CD4-positive, alpha-beta T cell (primary cell): ENCODE measurements at places on chromosomes 13 and 19. TPM values are rescaled to one million over a fixed set of nuclear protein-coding genes. Genes with fewer than 3 reads are reported as not detected.

- DNase-seq, result no peak
These were observed 125.0 kb downstream of the VWA8 start for GRCh38 chr13:41835871-41836270.

DNA sequence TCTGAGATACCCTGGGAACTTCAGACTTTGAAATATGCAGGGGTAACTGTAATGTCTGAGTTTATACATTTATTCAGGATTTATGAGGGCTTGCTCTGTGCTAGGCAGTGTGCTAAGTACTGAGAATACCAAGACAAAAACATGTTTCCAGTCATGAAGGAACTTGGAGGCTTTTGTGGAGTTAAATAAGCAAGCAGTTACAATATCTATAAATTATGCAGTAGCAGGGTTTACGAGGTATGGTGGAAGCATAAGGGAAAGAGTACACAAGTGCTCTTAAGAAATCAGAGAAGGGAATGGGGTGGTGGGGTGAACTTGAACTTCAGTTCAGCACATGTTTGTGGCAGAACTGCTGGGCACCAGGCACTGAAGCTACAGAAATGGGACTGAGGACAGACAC, 28.0 kb downstream of the MAB21L1 start:
- DNase-seq, result no peak

GRCh38 chr13:71124230-71124629, 742.8 kb downstream of the DACH1 start:
- DNase-seq, result no peak

- no peak for DNase-seq
These were observed 9.2 kb upstream of the WASF3 start for GRCh38 chr13:26548205-26548765.

DNA sequence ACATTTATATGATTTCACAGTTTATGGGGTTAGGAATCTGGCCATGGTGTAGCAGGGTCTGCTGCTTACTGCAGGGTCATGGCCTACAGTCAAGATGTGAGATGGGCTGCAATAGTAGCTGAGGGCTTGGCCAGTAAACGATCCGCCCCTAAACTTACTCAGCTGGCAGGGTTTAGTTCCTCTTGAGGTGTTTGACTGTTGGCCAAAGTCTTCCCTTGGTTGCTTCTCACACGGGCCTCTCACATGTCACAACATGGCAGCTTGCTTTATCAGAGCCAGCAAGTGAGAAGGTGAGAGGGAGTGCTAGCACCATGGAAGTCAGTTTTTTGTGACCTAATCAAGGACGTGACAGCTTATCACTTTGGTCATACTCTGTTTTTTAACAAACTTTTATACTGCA, 77.1 kb downstream of the DNAJC3 start:
- DNase-seq, result no peak

- DNase-seq, result peak; percentile 18
These were observed 7.0 kb downstream of the CAB39L start for GRCh38 chr13:49436890-49437289.

GRCh38 chr19:2478278-2478755, 2.4 kb downstream of the GADD45B start:
- peak; percentile 59 for DNase-seq

DNA sequence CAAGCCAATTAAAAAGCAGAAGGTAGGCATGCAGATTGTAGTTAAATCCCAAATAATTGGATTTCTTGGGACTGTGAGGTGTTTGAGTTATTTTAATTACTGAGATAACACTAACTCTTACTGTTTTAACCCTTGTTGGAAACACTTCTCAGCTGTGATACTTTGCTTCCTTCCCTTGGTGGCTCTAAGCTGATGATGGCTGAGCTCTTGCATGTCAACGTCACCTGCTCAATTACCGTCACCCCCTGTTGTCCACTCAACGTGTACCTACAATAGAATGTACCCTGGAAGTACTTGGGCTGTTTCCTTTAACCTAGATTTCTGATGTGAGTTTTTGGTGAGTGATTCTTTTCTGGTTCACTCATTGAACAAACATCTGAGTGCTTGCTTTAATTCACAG, 303.4 kb downstream of the SLC7A1 start:
- no peak for DNase-seq

- DNase-seq, result no peak
These were observed 45.7 kb upstream of the ZNF730 start for GRCh38 chr19:23071147-23071511.

GRCh38 chr13:100646030-100646673, 28.4 kb downstream of the TMTC4 start:
- no peak for DNase-seq

DNA sequence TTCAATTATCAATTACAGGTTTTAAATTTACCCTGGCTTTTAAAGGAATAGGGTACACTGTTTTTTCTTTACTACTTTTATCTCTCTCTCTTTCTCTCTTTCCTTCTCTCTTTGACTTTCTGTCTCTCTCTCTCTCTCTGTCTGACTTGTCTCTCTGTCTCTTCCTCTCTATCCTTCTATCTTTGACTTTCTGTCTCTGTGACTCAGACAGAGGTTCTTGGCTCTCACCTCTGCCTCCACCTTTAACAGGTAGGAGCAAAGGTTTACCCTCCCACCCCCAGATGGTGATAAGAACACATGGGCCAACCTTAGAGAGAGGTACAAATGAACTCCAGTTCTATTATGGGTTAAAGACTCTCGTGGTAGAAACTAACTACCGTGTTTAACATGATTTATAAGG, 20.3 kb upstream of the FAM124A start:
- DNase-seq, result no peak

- DNase-seq, result no peak
These were observed 107.9 kb downstream of the GGACT start for GRCh38 chr13:100480676-100481075.

DNA sequence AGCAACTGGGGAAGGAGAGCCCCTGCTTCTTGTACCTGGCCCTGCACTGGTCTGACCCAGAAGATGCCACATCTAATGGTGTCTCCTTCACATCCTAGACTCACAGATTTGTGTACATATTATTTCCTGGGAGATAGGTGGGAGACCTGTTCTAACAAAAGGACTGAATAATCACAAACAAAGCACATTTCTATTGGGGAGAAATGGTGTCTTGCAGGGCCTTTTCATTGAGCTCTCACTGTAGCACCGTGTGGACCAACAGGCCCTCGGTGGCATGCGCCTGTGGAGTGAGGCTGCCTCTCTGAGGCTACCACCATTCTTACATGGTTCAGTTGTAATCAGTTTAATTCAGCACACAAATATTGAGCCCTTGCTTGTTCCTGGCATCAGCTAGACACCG, 989 bp upstream of the SACS start:
- no peak for DNase-seq

GRCh38 chr13:106433066-106433465, 102.4 kb downstream of the EFNB2 start:
- no peak for DNase-seq

DNA sequence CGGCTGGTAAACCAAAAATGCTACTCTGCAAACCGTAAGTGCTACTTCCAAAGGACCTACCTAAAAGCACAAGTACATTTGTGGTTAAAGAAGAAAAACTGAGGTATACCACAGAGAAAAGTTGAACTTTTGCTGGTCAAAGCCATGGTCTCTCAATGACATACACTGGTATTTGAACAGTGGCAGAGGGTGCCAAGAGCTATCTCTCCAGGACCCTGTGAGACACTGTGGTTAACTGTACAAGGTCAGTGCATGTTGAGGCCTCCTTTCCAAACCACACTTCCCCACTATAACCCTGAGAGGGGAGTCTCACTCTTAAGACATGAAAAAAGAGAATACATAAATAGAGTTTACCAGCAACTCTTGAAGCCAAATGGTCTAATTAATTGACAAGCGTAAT, 49.5 kb downstream of the COL4A1 start:
- no peak for DNase-seq

- DNase-seq, result no peak
These were observed 5.4 kb upstream of the ARGLU1 start for GRCh38 chr13:106573284-106573846.

- DNase-seq, result no peak
These were observed 6.8 kb upstream of the UBE2L5 start for GRCh38 chr13:30415430-30416030.

DNA sequence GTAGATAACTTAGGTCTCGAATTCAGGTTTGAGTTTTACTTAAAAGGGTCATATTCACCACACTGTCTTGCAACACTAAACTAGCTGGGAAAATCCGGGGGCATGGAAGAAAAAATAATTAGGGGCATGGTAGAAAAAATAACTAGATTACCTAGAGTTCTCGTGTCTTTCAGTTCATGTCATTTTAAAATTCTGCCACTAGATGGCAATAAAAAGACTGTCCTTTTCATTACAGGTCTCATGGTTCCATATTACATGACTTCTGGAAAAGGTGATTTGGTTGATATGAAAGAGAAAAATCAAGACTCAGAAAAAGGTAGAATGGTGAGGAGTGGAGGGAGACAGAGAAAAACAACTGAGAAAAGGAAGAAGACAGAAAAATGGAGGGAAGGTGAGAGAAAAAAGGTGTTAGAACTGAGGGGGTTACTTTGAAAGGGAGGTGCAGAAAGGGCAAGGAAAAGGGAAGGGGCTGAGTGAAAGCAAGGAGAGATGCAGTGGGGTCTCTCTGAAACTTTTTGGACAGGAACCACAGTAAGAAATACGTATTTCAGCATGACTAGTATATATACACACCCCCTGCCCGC, 299.0 kb downstream of the KLF12 start:
- DNase-seq, result no peak

GRCh38 chr13:94553766-94554165, 42.2 kb downstream of the TGDS start:
- no peak for DNase-seq

DNA sequence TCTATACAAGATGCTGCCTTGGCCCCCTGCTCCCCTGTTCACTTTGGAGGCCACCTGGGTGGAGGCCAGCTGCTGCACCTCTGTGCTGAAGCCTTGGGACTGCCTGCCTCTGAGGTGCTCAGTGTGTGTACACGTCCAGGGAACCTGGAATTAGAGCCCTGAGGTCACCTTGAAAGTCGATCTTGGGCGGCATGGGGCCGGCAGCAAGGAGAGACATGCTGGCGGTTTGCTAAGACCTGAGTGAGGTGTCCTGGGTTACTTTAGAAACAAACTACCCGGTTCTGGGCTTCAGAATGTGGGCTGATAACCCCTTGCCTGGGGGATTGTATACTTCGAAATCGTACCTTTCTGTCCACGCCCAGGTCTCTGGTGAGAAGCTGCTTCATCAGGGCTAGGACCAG, 25.5 kb downstream of the TSSK6 start:
- no peak for DNase-seq

GRCh38 chr13:43196086-43196621, 172.8 kb downstream of the DNAJC15 start:
- no peak for DNase-seq

DNA sequence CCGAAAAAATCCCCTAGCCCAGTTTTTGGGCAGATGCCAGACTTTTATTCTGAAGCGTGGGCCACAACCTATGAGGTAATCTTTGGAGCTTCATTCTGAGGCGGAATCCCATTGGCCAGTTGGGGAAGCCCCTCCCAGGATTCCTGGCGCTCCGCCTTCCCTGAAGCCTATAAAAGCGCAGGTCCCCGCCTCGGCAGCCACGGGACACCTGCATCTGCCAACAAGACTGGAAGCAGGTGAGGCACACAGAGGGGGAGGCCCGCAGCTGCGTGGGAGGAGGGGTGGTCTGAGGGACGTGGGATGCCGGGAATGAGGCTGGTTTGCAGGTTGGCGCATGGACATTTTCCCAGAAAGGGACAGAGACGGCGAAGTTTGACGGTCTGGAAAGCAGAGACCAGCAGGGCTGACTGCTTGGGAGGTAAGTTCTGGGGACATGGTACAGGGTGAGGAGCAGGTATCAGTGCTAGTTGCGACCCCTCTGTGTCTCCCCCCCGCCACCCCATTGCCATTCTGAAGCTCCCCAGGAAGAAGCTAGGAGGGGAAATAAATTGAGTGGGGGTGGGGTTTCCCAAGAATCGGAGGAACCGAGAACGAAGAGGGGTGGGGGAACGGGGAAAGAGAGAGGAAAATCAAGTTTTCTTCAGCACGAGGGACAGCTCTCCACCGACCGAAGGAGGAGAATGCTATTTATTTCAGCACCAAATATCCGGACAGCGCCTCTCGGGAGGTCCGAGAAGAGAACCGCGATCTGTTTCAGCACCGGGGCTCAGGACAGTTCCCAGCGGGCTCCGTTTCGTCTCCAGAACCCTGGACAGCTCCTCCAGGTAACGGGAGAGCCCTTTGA, 22.4 kb upstream of the FEM1A start:
- peak; percentile 74 for DNase-seq

DNA sequence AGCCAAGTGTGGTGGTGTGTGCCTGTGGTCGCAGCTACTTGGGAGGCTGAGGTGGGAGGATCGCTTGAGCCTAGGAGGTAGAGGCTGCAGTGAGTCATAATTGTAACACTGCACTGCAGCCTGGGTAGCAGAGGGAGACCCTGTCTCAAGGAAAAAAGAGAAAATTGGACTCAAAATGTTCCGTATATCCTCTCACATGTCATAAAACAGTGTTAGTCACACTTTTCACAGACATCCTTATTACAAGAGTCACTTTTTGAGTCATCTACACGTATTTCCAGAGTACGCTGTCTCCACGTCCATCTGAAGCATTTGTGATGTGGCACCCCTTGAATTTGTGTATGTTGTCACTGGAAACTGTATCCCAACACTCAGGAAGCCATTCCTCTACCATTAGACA, 133.0 kb downstream of the SIPA1L3 start:
- no peak for DNase-seq

GRCh38 chr19:55269299-55269698, 10.5 kb upstream of the PPP6R1 start:
- DNase-seq, result no peak

DNA sequence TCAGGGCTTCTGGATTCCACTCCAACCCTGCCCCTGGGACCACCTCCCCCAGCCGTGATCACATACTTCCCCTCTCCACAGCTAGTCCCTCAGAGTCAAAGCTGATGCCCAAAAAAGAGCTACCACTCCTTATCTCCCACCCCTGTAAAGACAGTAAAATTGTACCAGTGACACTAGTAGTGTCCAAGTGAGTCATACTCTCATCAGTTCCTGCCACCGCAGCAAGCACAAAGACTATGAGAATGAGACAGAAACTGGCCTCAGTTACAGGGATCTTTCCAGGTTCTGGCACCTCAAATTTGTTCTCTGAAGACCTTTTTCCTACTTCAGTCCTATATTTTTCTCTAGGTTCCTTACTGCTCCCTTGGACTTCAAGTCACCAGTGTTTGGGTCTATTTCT, 144.2 kb downstream of the SPRY2 start:
- no peak for DNase-seq

- no peak for DNase-seq
These were observed 81.5 kb upstream of the MBNL2 start for GRCh38 chr13:97140611-97141010.

DNA sequence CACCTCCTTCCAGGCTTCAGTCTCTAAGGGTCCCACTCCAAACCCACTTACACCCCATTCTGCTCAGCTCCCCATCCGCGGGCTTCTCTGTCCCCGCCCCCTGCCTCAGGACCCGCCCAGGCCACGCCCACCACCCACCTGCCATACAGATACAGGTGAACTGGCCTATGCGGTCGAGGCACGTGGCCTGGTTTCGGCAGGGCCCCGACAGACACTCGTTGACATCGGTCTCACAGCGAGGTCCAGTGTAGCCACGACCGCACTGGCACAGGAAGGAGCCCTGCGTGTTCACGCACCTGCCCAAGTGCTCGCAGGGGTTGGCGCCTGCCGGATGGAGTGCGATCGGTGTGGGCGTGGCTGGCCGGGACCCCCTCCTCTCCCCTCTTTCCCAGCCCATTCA, 11.9 kb downstream of the NOTCH3 start:
- DNase-seq, result no peak

The DIRAS1 gene
- total RNA-seq, result not detected

The CPT1C gene
- total RNA-seq, result 0.47 TPM

The MAB21L1 gene
- not detected for total RNA-seq

The ZNF441 gene
- total RNA-seq, result 4.1 TPM

The ZNF813 gene
- total RNA-seq, result 2.7 TPM

The KLHL1 gene
- not detected for total RNA-seq

The THSD8 gene
- 1.3 TPM for total RNA-seq

The MICU2 gene
- 25.4 TPM for total RNA-seq
